ENCODE measurements at places on chromosomes 1 and 21.

GRCh38 chr1:223045164-223045957 is 97.7 kb downstream of the TLR5 start:
- DNase-seq: no peak

DNA sequence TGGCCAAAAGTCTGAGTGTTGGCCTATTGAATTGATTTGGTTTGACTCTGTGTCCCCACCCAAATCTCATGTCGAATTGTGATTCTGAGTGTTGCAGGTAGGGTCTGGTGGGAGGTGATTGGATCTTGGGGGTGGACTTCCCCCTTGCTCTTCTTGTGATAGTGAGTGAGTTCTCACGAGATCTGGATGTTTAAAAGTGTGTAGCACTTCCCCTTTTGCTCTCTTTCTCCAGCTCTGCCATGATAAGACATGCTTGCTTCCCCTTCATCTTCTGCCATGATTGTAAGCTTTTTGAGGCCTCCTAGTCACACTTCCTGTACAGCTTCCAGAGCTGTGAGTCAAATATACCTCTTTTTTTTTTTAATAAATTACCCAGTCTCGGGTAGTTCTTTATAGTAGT is 297.1 kb upstream of the ZRANB2 start:
- DNase-seq: no peak

GRCh38 chr21:28746166-28746565 is 246.5 kb downstream of the LTN1 start:
- DNase-seq: no peak

- DNase-seq: no peak
These were observed 39.7 kb downstream of the DNTTIP2 start for GRCh38 chr1:93839307-93839706.

DNA sequence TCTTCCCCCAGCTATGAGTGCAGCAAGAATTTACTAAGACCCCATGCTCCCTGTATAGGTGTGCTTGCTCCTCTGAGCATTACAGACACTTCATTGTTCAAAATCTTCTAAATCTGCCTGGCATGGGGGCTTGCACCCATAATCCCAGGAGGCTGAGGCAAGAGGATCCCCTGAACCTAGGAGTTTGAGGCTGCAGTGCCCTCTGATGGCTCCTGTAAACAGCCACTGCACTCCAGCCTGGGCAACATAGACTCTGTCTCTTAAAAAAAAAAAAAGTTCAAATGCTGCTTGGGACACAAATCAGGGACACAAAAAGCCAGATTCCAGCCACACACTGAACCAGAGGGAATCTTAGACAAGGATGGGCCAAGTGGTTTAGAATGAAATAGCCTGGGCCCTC is 3.4 kb upstream of the ACOT7 start:
- no peak for DNase-seq

DNA sequence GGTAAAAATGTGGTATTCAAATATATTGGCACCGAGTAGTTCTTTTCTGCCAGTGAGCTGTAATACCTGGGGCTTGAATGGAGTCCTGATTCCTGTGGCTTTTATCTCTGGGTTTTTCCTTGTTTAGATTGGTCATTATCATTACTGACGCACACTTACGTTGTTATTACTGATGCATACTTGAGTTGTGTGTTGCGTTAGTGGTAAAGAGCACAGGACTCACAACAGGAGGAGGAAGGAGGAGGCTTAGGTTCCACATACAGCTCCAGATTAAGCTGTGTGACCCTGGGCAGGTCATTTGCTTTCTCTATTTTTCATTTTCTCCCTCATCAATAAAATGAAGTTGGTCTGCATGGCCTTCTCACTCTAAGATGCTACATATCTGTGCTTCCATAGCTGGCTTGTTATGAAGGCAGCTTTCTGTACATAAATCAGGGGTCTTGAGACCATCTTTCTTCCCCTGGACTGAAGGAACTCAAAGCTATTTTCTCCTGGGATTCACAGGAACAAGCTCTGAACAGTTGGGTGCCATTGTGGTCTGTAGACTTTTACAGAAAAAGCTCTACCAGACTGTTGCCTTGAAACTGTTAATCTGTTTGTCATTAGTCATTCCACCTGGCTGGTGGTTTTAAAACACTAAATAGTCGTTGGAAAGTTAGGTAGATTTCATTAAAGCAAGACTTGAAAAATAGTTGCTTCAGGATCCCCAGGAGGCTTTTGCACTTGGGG is 5.6 kb downstream of the ARID1A start:
- no peak for DNase-seq

- DNase-seq: no peak
These were observed 23.1 kb upstream of the MCOLN2 start for GRCh38 chr1:85019994-85020393.

GRCh38 chr1:11606775-11607174 is 47.5 kb downstream of the FBXO2 start:
- DNase-seq: no peak

GRCh38 chr1:40059338-40059959 is 18.9 kb downstream of the CAP1 start:
- DNase-seq: peak; percentile 4

- peak; percentile 36 for DNase-seq
These were observed 50.8 kb downstream of the HS2ST1 start for GRCh38 chr1:86965012-86965826.

DNA sequence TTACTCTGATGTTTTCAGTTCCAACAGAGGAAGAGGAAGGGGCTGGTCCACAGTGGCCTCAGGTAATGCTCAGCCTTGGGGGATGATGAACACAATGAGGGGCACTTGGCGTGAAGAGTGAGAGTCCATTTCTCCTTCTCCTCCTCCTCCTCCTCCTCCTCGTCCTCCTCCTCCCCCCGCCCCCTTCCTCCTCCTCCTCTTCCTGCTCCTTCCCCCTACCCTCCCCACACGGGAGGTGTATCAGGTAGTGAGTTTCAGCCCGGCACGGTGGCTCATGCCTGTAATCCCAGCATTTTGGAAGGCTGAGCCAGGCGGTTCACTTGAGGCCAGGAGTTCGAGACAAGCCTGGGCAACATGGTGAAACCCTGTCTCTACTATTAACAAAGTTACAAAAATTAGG is 17.3 kb upstream of the GPR157 start:
- DNase-seq: no peak

GRCh38 chr1:169858467-169858866 is 35.2 kb downstream of the SCYL3 start:
- DNase-seq: no peak

- no peak for DNase-seq
These were observed 21.8 kb upstream of the ERRFI1 start for GRCh38 chr1:8047686-8048445.

DNA sequence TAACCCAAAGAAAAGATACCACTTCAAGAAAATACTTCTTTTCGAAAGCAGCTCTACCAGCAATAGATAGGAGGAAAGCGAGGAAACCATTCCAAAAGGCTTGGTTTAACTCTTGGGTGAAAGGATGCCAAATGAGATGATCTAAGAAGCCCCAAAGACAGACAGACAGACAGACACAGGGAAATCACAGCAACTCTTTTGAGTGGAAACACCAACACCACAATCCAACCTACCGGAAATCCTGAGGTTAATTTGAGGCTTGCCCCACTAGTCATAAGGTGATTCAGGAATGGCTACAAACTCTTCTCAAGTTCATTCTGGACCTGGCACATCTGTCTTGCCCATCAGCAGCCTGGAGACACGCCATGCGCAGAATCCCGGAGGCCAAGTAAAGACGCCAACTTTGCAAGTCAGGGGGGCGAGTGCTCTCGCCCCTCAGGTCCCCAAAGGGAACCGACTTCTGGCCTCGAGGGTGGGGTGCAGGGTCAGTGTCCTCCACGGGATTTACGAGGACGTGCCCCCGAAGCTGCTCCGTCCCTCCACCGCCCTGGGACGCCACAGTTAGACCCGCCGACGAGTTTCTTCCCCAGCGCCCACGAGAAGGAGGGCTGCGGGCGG is 778 bp downstream of the EVI5 start:
- DNase-seq: peak; percentile 54

DNA sequence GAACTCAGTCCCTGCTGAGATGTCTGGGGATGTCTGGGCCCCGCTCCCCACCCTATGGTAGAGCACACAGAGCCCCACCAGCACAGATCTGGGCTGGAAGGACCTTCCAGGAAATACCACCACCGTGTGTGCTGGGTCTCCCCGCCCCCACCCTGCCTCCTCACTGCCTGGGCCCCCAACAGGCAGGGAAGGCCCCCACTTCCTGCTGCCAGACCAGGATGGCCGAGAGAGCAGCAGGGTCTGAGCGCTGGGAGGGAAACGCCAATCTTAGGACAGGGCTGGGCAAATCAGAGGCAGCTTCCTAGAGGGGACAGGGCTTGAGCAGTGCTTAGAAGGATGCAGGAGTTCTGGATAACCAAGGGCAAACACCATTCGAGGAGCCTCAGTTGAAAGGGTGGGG is 11.9 kb downstream of the ADGRB2 start:
- no peak for DNase-seq

DNA sequence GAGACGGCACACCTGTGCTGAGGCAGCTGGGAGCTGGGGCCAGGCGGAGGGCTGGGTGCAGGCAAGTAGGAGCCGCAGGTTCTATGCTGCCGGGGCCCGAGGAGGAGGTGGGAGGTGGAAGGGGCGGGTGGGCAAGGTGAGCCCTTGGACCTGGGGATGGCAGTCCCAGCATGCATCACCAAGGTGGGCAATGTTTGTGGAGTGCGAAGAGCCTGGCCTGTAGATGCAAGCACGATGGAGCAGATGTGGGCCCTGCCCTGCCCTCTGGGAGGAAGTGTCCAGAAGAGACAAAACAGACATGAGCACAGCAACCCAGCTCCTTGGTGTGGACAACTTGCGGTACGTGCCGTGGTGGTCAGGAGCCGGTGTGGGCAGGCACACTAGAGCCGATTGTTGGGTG is 28.3 kb upstream of the AJAP1 start:
- DNase-seq: no peak

GRCh38 chr1:37031871-37032270 is 2.4 kb downstream of the GRIK3 start:
- DNase-seq: no peak

GRCh38 chr1:201769966-201770365 is 59.0 kb upstream of the IPO9 start:
- no peak for DNase-seq

GRCh38 chr1:200206761-200207160 is 179.3 kb downstream of the NR5A2 start:
- no peak for DNase-seq

DNA sequence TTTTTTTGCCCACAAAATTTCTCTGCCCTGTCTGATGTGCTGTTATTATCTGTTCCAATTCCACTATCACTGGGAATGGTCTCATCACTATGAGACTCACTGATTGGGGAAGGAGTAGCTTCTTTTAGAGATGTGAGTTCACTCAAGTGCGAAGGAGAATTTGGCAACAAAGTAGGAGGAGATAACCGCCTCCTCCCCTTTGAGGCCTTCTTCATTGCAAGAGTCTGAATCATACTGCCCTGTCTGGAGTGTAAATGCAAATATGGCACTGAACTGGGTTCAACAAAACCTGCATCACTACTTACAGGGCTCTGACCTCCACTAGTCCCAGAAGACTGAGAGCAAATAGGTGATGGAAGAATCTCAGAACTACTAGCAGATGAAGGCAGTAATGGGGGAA is 83.4 kb downstream of the ASH1L start:
- DNase-seq: peak; percentile 47

GRCh38 chr1:166511761-166512160 is 327.5 kb upstream of the POGK start:
- no peak for DNase-seq

DNA sequence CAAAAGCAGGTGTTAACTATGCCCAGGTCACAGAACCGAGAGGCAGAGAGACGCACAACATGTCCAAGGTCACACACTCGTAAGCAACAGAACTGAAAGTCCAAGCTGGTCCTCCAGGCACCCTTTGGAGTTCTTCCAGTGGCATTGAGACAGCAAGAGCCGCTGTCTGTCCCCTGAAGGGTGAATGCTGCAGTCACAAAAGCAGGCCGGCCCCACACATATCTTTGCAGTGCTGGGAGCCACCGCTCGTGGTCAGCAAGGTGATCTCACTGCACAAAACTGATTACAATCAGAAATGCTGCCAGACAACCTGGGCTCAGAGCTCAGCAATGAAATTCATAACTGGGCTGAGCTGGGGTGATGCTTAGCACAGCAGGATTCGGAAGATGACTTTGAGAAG is 47.4 kb upstream of the RAB4A start:
- DNase-seq: no peak

DNA sequence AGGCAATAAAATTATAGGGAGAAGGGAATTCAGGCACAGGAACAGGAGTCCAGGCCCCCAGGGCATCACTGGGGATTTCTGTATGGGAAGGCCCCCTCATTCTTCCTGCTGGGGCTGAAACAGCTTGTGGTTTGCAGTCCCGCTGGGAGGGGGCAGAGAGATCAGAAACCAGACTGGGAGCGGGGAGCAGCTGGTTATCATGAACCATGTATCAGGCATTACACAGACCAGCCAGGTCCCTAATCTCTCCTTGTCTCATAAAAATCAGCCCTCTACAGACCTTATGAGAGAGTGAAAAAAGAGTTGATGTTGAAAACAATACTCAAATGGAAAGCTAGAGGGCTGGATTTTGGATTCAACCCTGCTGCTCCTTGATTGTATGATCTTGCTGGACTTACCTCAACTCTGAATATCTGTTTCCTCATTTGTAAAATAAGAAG is 93.4 kb upstream of the F3 start:
- DNase-seq: no peak

DNA sequence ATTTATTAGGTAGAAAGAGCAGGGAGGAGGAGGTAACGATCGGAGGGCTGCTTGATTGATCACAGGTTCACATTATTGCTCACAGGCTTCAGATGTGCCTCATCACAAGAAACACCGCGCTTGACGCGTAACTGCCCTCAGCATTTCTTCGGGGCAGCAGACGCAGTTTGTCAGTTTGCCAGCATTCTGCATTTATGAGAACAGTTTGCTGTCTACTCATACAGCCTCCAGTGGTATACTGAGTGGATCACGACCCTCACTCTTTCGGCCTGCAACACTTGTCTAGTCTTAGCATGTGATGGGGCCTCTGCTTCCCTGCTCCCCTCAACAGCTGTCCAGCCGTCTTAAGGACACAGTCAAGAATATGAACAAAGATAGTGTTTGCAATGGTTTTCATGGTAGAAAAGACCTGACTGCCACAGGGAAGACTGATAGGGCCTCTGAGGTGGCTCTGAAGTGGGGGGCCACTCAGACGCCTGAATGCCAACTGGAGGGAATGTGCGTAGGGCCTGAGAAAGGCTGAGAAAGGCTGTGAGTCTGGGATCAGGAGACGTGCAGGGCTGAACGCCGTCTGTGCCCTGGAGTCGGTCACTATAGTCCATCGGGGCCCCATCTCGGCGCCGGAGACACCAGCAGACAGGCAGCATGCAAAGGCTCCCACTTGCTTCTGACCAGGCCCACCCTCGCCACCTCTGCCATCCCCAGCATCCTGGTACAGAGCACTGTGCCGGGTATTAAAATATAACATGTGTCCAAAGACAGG is 45.0 kb downstream of the UBE2G2 start:
- no peak for DNase-seq

DNA sequence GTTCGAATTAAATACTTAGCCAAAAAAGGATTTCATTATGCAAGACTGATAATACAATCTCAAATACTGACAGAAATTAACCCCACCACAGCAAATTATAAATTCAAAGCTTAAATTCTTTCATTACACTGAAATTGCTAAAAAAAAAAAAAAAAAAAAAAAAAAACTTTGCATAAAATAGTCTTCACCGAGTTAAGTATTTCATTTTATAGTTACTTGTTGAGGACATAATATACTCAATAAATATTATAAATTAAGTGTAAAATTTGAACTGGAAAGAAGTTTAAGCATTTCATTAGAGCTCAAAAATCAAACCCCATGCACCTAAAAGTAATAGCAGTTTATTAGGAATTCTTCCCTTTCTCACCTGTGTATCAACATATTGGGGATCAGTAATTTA is 1.9 kb upstream of the PSMG1 start:
- no peak for DNase-seq

All from ACHN (cell line).